ENCODE measurements at places on chromosomes 1 and 21. TPM values are rescaled to one million over a fixed set of nuclear protein-coding genes. Genes with fewer than 3 reads are reported as not detected.

DNA sequence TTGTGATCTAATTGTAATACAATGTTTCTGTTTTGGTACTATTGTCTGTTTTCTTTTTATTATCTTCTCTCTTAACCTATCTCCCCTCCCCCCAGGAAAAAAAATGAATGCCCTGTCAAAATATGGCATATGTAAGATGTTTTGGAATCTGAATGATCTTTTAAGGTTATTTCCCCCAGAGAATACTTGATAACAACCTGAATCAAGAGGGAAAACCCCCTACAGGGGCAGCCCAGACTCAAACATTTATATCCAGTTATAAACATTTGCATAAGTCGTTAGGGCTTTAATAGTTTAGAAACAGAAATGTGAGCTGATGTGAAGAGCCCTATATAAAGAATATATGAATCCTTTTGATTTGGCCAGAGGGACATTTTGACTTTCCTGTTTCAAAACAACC, 169.5 kb downstream of the VAV3 start:
- DNase-seq = no peak

Gene MAP3K6
- total RNA-seq = 85.6 TPM

DNA sequence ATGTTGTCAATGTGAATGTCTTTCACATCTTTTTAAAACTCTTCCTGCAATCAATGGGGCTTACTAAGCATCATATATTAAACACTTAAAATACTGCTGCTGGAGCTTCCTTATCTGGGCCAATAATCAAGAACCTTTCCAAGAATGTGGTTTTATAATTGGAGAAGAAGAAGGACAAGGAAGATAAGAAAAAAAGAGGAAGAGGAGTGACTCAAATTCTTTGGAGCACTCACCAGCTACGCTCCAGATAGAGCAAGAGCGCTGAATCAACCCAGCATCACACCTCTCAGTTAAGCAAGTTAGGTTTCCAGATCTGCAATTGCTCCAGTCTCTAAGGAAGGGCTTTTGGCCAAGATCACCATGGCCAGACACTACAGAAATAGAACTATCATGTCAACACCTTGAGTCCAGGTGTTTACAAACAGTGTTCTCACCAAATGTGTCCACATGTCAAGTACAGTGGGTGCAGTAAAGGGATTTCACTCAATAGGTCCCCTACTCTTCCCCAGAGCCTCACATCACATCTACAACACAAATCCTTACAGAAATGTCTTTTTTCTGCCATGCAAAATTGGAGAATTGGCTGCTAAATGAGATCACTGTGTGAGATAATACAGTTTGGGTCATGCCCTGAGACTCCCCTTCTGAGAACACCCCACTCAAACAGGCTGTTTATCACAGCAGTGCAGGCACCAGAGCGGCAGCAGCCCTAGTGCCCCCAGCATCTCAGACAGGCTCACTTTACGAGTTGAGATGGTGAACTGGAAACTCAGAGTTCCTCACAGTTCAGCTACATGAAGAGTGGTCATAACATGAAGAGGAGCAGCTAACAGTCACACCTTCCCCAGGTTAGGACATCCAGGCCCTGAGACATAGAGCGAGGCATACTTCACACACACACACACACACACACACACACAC, 1.7 kb upstream of the SPRR2B start:
- DNase-seq = no peak

GRCh38 chr1:90728502-90729287, 11.6 kb upstream of the BARHL2 start:
- DNase-seq = no peak

DNA sequence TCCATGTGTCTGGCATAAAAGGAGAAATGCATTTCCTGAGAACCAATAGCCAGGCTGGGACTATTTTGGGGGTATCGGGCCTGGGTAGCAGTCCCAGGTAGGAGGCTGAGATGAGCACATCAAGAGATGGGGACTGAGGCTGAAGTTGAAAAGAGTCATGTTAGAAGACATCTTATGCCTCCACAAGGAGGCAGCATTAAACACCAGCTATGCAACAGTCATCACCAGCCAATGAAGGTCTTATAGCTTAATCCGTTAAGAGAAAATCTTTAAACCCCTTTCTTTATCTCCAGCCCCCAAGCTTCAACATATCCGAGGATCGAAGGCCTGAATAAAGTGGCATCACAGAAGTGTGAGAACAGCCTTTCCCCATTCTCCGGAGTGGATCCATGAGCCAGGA, 640.7 kb upstream of the PTBP2 start:
- DNase-seq = no peak

- DNase-seq = no peak
These were observed 102.2 kb downstream of the CASZ1 start for GRCh38 chr1:10694274-10694632.

- DNase-seq = no peak
These were observed 33.6 kb downstream of the NUAK2 start for GRCh38 chr1:205287767-205288559.

Gene SLC9C2
- not detected for total RNA-seq

DNA sequence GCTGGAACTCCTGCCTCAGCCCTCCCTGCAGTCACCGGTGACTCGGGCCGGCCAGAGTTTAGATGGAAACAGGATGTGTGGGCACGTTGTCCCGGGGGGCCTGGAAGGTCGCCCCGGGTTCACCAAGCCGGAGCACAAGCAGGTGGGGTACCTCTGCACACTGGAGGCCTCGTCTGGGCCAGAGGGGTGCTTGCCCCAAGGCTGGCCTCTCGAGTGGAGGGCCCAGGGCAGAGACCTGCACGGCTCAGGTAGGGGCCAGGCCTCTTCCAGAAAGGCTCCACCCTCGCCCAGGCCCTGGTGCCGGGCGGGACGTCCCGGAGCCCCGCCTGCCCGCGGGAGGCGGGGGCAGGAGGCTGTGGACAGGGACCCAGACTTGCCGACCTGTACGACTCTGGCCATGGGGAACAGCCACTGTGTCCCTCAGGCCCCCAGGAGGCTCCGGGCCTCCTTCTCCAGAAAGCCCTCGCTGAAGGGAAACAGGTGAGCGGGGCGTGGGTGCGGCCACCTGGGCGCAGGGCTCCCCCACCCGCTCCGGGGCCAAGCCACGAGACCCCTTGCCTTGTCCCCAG, at the start of gene PLEKHN1:
PLEKHN1 (plus strand) TSS at position 348 of the 569 bp plus-strand sequence; CDS start at position 398, 50 bp downstream.
- DNase-seq = no peak

Measured in thoracic aorta (tissue), 2 donors.